ENCODE measurements at places on chromosomes 16 and 17.

DNA sequence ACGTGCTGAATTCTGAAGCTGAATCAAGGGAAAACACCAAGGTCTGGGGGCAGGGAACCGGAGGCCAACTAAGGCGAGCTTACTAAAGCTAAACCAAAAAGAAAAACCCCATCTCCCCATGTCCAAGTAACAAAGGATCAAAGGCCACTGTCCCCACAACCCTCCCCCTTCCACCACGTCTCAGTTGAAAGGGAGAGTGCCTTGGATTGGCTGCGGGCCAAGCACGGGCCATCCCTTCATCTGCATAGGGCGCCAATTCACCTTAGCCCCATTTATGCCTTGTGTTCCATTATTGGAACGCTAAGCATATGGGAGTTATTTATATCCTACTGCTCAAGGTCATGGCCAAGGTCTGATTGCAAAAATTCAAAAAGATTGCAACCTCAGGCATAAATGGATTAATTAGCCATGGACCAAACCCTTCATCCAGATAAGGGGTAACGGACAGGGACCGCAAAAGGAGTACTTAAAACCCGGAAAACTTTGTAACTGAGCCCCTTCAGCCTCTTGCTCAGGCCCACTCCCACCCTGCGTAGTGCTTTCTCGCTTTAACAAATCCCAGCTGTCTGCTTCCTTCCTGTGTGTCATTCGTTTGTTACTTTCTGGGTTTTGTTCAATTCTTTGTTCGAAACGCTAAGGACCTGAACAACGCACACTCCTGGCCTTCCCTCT lies 740 bp upstream of the ATP6V0D1 start:
- DNase-seq: peak; percentile 48

GRCh38 chr16:842711-843560 lies 42.4 kb upstream of the GNG13 start:
- DNase-seq: no peak

- DNase-seq: no peak
Measured at GRCh38 chr16:86137359-86137758, 238.4 kb downstream of the IRF8 start.

- DNase-seq: no peak
Measured at GRCh38 chr17:32504166-32504990, 17.6 kb downstream of the CDK5R1 start.

DNA sequence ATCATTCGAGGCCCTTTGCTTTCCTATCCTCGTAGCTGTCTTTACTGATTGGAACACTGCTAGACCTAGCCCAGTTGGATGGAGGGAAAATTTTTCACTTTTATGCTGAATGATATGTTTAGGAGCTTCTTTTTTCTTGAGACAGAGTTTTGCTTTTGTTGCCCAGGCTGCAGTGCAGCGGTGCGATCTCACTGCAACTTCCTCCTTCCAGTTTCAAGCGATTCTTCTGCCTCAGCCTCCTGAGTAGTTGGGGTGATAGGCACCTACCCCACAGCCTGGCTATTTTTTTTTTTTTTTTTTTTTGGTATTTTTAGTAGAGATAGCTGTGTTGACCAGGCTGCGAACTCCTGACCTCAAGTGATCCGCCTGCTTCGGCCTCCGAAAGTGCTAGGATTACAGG lies 17.3 kb upstream of the PSMC5 start:
- no peak for DNase-seq

DNA sequence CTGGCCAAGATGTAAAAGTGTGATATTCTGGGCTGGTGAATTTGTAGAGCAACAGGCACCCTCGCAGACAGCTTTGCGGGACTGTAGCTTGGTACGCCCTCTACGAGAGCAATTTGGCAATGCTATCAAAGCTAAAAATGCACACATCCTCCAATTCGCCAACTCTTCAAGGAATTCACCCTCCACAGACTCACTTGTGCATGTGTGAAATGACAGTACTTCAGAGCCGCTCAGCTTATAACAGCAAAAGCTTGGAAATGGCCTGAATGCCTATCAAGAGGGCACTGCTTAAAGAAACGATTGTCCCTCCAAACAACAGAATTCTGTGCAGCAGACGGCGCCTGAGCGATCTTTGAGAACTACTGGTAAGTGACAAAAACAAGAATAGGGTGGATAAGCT lies 130.8 kb downstream of the SDK2 start:
- DNase-seq: no peak

GRCh38 chr17:68505951-68506350 lies 6.3 kb upstream of the PRKAR1A start:
- no peak for DNase-seq

DNA sequence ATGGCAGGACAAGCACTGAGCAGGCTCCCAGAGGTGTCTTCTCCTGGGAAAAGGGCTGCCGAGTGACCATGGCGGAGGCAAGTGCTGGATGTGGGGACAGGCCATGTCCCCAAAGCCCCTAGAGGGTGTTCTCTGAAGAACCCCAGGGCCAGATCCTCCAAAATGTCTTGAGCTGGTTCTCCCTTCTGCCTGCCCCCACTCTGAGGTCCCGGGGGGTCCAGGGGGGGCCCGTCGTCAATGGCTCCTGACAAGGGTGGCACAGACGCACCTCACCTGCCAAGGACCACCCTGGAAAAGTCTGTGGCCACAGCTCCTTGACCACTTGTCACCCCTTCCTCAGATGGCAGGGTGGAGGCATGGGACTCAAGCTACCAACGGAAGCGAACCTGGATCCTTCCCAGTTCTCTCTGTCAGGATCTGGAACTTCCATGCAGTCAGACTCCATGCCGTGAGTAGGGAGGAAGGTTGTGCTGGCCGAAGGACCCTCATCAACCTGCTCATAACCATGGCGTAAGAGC lies 2.3 kb upstream of the MYO1C start:
- no peak for DNase-seq

- DNase-seq: peak; percentile 30
Measured at GRCh38 chr17:47704116-47704515, 10.2 kb downstream of the TBKBP1 start.

- no peak for DNase-seq
Measured at GRCh38 chr17:18959071-18959844, 7.3 kb downstream of the SLC5A10 start.

GRCh38 chr17:42784409-42784808 lies 4.0 kb downstream of the WNK4 start:
- no peak for DNase-seq

- peak; percentile 70 for DNase-seq
Measured at GRCh38 chr17:7650509-7651096, at the start of gene ATP1B2. TSS of gene ATP1B2 (plus strand) at chr17:7650926. CDS start at chr17:7651519, 593 bp downstream.

Measured in left ventricle myocardium inferior (tissue), 1 donor.